CD4-positive, alpha-beta T cell treated with Interleukin-10 for 1 hour (primary cell): ENCODE measurements at places on chromosomes 1 and 21.
A peak's percentile ranks its signal among the peaks of the same experiment; 100 is the strongest.

GRCh38 chr1:190904091-190904695 lies 426.5 kb upstream of the BRINP3 start:
- no peak for DNase-seq

DNA sequence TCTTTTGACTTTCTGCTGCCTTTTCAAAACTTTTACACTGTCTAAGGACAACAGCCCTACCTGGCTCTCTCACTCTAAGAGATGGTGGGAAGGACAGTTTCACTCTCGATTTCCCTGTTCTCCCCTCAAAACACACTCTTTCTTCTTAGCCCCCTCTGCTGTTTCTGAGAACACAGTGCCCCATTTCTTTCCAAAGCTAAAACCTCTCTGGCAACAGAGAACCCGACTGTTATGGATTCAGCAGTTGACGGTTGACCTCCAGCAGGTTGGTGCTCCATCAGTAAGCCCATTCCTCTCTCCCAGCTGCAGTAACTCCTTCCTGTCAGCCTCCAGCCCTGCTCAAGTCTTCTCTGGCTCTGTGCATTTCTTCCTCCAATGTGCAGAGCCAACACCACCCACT lies 88.2 kb upstream of the ABCD3 start:
- DNase-seq: no peak

DNA sequence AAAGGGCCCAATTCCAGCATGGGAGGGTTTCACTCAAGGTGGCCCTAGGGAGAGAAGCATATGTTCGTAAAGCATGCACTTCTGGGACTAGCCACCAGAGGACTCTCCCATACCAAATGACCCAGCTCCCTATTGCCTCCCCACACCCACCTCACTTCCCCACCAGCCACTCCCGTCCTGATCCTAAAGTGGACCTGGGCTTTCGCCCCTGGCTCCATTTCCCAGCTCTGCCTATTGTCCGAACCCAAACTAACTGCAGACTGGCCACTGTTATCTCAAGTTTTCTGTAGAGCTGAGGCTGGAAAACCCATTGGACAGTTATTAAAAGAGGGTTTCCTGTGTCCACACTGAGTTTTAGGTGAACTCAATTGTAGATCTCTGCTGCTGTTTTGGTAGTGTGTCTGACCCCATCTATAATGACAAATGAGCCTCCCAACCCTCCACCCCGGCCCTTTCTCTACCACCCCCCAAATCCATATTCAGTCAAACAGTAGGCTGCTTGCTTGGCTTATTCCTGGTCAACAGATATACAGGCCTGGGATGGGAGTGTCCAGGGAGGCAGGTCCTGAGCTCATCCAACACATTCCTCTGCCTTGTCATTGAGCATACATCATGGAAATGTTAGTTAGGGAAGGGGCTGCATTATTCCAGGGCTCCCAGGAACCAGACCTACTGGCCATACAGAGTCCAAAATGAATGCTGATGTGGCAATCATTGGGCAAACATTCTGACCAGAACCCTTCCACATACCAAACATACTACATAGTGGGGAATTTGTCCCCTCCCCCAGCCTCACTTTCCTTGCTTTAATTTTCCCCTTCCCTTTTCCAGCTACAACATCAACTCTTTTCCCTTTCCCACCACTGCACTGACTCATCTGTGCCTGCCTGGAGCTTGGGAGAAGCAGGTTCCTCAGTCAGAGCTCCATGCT lies 59.2 kb downstream of the ABCA4 start:
- peak; percentile 22 for DNase-seq

GRCh38 chr1:108692724-108693655 lies 880 bp downstream of the PRPF38B start:
- DNase-seq: peak; percentile 90
